SK-N-SH treated with all-trans-retinoic acid at 6 μM for 48 hours (cell line): ENCODE measurements at places on chromosomes 3 and 15.

- no peak for ATAC-seq
Observed at GRCh38 chr15:26623071-26623470, 149.8 kb downstream of the GABRB3 start.

DNA sequence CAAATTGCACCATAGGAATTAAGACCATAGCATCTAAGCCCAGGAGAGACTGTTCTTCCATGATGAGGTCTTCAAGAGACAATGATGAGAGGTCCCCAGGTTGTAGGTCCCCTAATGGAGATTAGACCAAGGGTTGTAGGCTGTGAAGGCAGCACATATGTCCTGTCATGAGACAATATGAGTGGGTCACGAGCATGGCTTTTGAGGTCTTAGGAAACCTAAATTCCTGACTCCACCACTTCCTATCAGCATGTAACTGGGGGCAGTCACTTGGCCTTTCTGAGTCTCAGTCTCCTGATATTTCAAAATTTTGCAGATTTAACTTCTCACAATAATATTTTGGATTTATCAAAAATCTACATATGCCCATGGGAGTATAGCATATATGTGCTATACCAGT is 31.3 kb downstream of the STAC start:
- ATAC-seq = no peak

GRCh38 chr3:190222360-190222759 is 99.9 kb downstream of the CLDN1 start:
- no peak for ATAC-seq

DNA sequence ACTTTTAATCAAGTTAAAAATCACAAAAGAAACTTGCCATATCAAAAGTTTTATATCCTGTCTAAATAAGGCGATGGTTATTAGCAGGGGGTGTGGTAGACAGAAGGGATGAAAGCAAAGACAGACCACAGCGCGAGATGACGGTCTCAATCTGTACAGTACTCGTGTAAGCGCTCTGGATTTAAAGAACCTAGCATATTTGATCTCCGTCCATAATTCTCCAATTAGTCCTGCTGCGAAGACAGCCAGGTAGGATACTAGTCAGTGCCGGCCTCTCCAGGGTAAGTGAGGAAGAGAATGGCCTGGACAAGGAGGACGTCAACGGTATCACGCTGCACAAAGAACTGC is 701 bp downstream of the SGO1 start:
- peak; percentile 56 for ATAC-seq

- ATAC-seq = no peak
Observed at GRCh38 chr3:12959838-12960378, 113.3 kb downstream of the IQSEC1 start.

- peak; percentile 79 for ATAC-seq
Observed at GRCh38 chr3:56468184-56469106, at the start of gene ERC2. Gene ERC2, minus strand, starts transcription at chr3:56468467.

- peak; percentile 62 for ATAC-seq
Observed at GRCh38 chr3:42749753-42750231, 23.3 kb downstream of the CCDC13 start.

DNA sequence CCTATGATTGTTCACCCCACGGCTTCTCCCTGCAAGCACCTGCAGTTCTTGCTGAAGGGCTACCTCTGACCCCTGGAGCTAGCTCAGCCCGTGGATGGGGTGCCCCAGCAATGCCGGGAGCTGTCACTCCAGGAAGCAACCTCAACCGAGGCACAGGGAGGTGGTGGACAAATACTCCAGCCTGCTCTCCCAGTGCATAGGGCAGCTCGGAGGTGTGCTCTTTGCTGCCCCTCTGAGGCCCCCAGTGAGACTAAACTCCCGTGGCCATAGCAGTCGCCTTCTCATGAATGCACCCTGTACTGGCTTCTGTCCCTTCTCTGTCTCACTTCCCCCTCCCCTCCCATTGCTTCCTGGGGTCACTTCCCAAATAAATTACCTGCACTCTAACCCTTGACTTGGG is 48.5 kb downstream of the LINGO1 start:
- ATAC-seq = peak; percentile 78

DNA sequence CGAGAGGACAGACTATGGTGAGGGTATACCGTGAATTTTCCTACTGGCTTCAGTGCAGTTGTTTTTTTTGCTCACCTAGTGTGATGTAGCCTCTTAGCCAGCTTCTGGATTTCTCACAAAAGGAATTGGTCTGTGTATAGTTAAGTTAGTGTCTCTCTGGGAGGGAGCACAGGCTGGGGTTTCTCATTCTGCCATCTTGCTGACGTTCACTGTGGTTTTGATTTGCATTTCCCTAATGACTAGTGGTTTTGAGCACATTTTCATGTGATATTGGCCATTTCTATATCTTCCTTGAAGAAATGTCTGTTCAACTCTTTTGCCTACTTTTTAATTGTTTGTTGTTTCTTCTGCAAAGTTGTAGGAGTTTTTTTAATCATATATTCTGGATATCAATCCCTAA is 2.2 kb upstream of the CD86 start:
- ATAC-seq = no peak

DNA sequence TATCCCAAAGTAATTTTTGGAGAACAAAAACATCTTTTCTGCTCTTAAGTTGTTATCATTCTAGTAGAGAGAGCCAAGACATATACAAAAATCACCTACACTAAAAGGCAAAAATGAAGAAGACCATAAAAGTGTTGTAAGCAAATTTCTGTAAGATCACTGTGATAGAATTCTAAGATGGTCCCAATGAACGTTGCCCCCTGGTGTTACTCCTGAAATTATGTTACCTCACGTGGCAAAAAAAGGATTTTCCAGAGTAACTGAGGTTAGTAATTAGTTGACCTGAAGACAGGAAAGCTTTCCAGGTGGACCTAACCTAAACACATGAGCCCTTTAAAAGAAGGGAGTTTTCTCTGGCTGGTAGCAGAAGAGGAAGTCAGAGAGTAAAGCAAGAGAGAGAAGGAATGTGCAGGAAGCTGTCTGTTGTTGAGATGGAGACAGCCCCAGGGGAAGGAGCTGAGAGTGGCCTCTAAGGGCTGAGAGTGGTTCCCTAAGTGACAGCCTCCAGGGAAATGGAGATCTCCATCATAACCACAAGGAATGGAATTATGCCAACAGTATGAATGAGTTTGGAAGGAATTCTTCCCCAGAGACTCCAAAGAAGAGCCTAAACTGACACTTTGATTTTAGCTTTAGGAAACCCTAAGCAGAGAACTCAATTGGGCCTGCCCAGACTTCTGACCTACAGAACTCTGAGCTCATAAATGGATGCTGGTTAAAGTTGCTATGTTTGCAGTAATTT is 205.9 kb downstream of the CD47 start:
- ATAC-seq = peak; percentile 74

DNA sequence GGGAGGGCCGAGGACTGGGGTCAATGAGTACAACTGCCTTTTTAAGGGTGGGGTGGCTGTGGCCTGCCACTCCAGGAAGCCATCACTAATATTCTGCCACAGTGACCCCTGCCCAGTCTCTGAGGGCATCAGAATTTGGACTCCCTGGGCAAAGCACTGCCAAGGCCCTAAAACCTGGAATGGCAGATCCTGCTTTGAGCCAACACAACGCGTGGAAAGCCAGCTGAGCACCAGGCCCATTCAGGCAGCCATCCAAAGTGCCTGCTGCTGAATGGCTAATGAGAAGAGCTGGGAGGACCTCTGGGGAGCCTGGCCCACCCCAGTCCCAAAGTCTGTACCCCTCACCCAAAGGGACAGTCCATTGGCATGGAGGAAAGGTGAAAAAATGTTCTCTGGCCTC is 5.0 kb downstream of the TWF2 start:
- no peak for ATAC-seq

DNA sequence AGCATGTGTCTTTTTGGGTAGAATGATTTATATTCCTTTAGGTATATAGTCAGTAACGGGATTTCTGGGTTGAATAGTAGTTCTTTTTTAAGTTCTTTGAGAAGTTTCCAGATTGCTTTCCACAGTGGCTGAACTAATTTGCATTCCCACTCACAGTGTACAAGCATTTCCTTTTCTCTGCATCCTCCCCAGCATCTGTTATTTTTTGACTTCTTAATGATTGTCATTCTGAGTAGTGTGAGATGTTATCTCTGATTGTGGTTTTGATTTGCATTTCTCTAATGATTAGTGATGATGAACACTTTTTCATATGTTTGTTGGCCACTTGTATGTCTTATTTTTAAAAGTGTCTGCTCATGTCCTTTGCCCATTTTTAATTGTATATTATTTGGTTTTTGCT is 337.6 kb downstream of the EFHB start:
- no peak for ATAC-seq

- ATAC-seq = no peak
Observed at GRCh38 chr15:56184516-56184915, 59.2 kb downstream of the RFX7 start.

- ATAC-seq = no peak
Observed at GRCh38 chr15:45121020-45121419, 6.9 kb downstream of the DUOXA2 start.
